Testis (tissue), 5 donors: ENCODE measurements at places on chromosomes 12 and 14. TPM values are rescaled to one million over a fixed set of nuclear protein-coding genes. Genes with fewer than 3 reads are reported as not detected.
A peak's percentile ranks its signal among the peaks of the same experiment; 100 is the strongest.

DNA sequence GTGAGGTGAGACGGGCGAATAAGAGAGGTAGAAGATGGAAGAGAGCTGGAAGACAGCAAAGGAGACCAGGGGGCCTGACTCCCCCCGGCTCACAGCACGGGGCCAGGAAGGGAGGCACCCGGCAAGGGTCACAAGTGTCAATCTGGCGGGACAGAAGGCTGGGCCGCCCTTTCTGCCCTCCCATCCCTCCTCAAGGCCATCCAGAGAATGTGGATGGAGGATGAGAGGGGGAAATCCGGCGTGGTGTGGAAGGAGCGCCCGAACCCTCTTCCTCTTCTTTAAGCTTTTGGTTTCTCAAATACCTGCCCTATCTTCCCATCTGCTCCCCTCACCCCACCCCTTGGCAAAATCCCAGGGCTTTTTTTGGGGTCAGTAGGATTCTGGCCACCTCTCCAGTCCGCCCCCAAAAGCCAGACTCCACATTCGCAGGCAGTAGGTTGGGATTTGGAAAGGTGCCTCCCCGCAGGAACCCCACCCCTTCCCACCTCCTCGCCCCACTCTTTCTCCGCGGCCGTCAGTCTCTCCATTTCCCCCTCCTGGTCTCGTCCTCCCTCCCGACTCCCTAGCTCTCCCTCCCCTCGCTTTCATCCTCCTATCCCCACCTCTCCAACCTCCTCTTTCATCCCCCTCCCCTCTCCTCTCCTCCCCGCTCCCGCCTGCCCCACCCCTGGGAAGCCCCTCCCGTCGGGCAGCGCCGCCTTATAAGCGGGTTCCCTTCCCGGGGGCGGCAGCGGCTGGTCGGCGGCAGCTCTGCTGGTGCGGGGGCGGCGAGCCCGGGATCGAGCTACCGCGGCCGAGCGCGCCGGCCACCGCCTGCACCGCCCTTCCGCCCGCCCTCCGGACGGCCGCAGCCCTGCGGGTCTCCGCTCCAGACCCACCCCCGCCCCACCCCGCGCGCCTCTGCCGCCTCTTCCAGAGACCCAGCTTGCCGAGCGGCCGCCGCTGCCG, at the start of gene PTMS:
Gene PTMS (plus strand): TSS at position 730 of the 948 bp plus-strand sequence. CDS start 343 bp downstream, outside the sequence.
- no peaks in the 10 kb centered on the region for H3K36me3 ChIP-seq
- peak within 1 kb of the TSS; percentile 72 for H3K4me3 ChIP-seq
- H3K27ac ChIP-seq, result peak within 1 kb of the TSS; percentile 96

- no peaks in the 10 kb centered on the region for H3K27me3 ChIP-seq
- no peak for DNase-seq
- no peaks in the 10 kb centered on the region for H3K4me1 ChIP-seq
- H3K27ac ChIP-seq, result no peak overlapping the region
- peaks cover 4% of the 10 kb centered on the region for H3K36me3 ChIP-seq
These were observed 32.8 kb downstream of the GALC start for GRCh38 chr14:87960013-87960787.

DNA sequence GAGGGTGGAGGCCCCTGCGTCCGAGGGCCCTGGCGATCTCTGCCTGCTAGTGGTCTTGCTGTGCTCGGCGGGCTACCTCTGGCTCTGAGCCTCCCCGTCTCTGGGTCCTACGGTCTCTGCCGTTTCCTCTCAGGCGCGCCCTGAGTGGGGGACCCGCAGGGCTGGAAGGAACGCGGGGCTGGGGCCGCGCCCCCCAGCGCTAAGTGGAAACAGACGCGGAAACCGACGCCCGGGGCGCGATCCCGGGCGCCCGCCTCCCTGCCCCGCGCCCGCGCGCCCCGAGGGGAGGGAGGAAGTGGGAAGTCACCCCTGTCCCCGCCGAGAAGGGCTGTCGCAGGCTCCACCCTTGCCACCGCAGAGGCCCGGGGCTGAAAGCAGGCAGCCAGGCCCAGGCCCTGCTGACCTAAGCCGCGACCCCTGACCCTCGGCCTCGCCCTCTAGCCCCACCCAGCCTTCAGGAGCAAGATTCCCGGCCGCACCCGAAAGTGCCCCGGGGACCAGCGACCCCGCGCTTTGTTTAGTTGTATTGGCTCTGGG, 831 bp downstream of the CRIP1 start:
- H3K27me3 ChIP-seq, result no peaks in the 10 kb centered on the region
- no peak for DNase-seq
- no peaks in the 10 kb centered on the region for H3K36me3 ChIP-seq
- H3K4me3 ChIP-seq, result peak overlapping the region; percentile 21

Gene WNT1
- total RNA-seq, result 1.4 TPM

- no peaks in the 10 kb centered on the region for H3K27me3 ChIP-seq
- peaks cover 6% of the 10 kb centered on the region for H3K4me1 ChIP-seq
- no peak overlapping the region for H3K4me3 ChIP-seq
- DNase-seq, result no peak
- no peak overlapping the region for H3K27ac ChIP-seq
These were observed 27.4 kb downstream of the RAB35 start for GRCh38 chr12:120089105-120089504.

GRCh38 chr14:52974406-52974805, 23.6 kb upstream of the FERMT2 start:
- H3K36me3 ChIP-seq, result no peaks in the 10 kb centered on the region
- no peak overlapping the region for H3K27ac ChIP-seq
- DNase-seq, result no peak
- H3K4me3 ChIP-seq, result no peak overlapping the region
- no peaks in the 10 kb centered on the region for H3K4me1 ChIP-seq

- H3K4me1 ChIP-seq, result peaks cover 7% of the 10 kb centered on the region
- no peak overlapping the region for H3K27ac ChIP-seq
- H3K4me3 ChIP-seq, result no peak overlapping the region
- DNase-seq, result no peak
- H3K36me3 ChIP-seq, result no peaks in the 10 kb centered on the region
These were observed 94.9 kb downstream of the ADGRD1 start for GRCh38 chr12:131048611-131048990.

DNA sequence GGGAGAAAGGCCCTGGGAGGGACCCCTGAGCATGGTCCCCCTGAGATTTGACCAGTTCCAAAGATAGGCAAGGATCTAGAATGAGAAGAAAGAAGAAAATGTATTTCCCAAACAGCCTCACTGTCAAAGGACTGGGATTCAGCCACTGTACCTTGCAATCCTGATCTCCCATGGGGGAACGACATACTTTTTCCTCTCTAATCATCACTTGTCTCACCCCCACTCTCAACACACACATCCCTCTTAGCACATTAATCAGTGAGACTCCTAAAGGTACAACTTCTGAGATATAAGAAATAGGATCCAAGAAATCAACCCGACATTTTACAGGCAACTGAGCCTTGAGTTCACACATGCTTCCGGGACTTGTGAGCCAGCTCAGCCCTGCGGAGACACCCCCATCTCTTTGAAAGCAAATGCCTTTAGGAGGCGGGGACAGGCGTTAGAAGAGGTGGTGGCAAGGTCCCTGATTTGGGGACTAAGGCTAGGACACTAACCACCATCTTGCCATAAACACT, 1.4 kb downstream of the MAP3K9 start:
- DNase-seq, result no peak
- H3K27me3 ChIP-seq, result no peaks in the 10 kb centered on the region
- H3K4me1 ChIP-seq, result no peaks in the 10 kb centered on the region
- H3K4me3 ChIP-seq, result peak overlapping the region; percentile 69
- no peaks in the 10 kb centered on the region for H3K36me3 ChIP-seq

DNA sequence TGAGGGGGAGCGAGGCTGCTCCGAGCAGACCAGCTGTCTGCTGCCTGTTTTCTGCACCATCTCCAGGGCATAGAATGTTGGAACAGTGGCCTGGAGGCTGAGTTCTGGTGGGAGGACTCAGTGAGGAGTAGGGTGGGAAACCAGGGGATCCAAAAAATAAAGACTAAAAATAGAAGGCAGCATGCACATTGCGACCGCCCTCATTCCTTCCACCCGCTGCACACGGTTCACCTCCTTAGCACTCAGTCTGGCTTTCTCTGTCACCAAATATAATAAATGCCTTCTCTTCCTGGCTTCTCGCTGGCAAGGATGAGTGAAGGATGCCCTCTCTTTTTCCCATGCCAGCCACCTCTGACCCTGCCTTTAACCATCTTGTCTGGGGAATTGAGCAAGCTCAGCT, 146.2 kb downstream of the AACS start:
- no peak for DNase-seq
- H3K36me3 ChIP-seq, result no peaks in the 10 kb centered on the region
- peaks cover 3% of the 10 kb centered on the region for H3K4me1 ChIP-seq
- H3K27me3 ChIP-seq, result no peaks in the 10 kb centered on the region
- no peak overlapping the region for H3K27ac ChIP-seq
- no peak overlapping the region for H3K4me3 ChIP-seq

GRCh38 chr12:11347810-11348209, 37.6 kb upstream of the PRB4 start:
- no peak overlapping the region for H3K4me3 ChIP-seq
- no peaks in the 10 kb centered on the region for H3K4me1 ChIP-seq
- DNase-seq, result no peak
- no peak overlapping the region for H3K27ac ChIP-seq

DNA sequence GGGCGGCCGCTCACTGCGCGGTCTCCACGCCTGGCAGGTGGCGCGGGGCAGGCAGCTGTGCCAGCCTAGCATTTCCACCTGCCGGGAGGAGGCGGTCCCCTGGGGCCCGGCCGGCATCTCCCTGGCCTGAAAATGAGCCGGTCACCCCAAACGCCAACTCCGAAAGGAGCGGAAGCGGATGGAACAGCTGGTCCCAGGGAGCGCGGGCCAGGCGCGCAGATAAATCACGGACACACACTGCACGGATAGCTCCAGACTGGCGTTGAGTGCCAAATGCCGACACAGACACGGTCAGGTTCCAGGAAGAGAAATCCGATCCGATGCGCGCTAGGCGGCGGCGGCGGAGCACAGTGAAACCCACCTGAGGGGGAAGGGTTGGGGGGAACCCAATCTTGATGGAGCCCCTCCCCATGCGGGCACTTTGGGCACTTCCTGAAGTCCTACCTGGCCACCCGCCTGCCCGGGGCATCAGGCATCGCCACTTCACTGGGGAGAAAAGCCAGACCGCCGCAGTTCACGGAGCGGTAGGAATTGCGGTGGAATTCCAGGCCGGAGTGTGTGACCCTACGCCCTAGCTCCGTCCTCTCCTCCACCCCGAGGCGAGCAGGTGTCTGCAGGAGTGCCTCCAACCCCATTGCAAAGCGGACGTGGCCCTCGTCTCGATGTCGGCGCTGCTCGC, 624 bp upstream of the PLEKHD1 start:
- peaks cover 14% of the 10 kb centered on the region for H3K4me1 ChIP-seq
- DNase-seq, result peak; percentile 34
- H3K27ac ChIP-seq, result no peak overlapping the region
- no peaks in the 10 kb centered on the region for H3K27me3 ChIP-seq
- H3K36me3 ChIP-seq, result no peaks in the 10 kb centered on the region
